ENCODE measurements at places on chromosomes 12 and 14. TPM values are rescaled to one million over a fixed set of nuclear protein-coding genes. Genes with fewer than 3 reads are reported as not detected.

GRCh38 chr12:62522984-62523383 lies 56.4 kb downstream of the MON2 start:
- DNase-seq, result no peak

KRT86 gene
- not detected for total RNA-seq

GRCh38 chr12:75685617-75686225 lies 174.3 kb upstream of the KRR1 start:
- no peak for DNase-seq

- no peak for DNase-seq
Observed at GRCh38 chr12:106594447-106594846, 11.6 kb downstream of the RFX4 start.

- DNase-seq, result no peak
Observed at GRCh38 chr14:68173227-68173972, 353.8 kb downstream of the RAD51B start.

TRMT61A gene
- 15.7 TPM for total RNA-seq

- no peak for DNase-seq
Observed at GRCh38 chr12:31019561-31019960, 54.1 kb upstream of the DDX11 start.

EPYC gene
- total RNA-seq, result not detected

DNA sequence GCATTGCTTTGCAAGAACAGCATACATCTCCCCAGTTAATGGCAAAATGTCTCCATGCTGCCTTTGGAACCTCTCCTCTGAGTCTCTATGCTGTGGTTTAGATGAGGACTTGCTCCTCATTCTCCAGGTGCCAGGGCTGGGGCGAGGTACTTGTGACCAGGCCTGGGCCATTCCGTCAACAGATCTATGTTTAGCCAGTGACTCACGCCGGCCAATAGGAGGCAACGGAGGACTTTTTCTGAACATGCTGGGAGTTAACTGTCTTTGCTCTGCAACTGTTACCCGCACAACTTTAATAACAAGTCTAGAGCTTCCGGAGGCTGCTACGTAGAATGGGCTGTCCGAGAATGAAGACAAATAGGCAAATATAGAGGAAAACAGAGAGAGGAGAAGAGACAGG lies 214.2 kb downstream of the GLT1D1 start:
- no peak for DNase-seq

SAMD15 gene
- total RNA-seq, result 0.41 TPM

DNA sequence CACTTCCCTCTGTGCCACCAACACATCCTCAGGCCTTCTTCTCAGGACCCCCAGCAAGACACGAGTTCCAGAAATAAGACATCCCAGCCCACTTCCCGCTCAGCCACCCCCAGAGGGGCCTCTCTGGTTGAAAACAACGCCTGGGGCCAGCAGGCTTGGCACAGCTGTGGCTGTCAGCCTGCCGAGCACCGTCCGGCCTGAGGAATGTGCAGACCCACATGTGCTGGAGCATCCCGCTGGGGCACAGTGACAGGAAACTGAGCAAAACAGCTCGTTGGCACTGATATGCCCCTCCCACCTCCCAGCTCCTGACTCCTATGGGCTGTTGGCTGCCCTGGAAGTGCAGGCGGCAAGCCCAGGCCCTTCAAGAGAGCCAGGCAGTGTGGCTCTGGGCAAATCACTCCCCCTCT lies 1.4 kb downstream of the SYNE3 start:
- DNase-seq, result no peak

LAG3 gene
- not detected for total RNA-seq

DNA sequence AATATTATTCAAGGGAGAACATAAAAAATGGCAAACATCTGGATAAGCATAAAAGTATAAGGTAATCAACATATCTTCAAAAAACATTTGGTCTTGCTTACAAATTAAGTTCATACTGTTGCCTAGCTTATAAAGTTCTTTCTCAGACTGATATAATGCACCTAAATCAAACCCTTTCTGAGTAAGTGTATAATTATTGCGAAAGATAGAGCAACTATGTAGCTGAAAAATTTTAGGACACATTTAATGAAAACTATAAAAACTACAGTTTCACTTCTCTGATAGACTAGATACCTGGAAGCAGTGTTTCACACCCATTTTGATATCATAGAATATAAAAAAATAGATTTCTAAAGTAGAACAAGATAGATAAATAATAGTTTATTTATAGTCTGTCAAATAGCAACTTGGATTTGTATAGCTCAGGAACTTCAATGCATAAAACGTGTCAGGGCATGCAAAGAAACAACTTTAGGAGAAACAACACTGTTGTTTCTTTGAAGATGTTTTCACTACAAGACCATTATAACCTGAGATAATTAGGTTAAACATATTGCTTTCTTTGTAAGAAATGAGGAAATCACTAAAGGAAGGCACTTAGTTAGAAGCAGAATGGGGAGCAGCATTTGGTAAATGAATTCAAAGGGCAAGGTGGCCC lies 7.6 kb downstream of the CLECL1 start:
- DNase-seq, result no peak

GRCh38 chr12:46699986-46700385 lies 125.8 kb downstream of the SLC38A4 start:
- no peak for DNase-seq

DNA sequence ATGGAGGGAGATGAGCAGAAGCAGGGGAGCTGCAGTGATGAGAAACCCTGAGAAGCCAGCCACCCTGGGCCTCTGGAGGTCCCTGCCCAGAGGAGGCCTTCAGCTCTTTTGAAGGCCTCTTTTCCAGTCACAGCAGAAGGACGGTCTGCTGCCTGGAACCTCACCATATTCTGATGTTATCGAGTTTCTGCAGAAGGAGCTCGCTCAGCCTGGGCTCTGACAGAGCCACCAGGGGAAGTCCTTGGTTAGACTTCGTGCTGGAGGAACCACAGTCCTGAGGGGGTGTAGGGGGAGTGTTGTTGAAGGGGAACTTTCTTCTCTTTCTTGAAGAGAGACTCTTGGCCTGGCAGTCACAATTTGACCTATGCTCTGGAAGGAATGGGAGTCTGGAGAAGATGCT lies 25.1 kb upstream of the BATF start:
- no peak for DNase-seq

SYNE2 gene
- total RNA-seq, result 242 TPM

GRCh38 chr14:105074601-105075053 lies 9.4 kb upstream of the GPR132 start:
- DNase-seq, result no peak
